CD8-positive, alpha-beta memory T cell (primary cell): ENCODE measurements at places on chromosomes 1 and 21. TPM values are rescaled to one million over a fixed set of nuclear protein-coding genes. Genes with fewer than 3 reads are reported as not detected.

GRCh38 chr1:152061952-152062351 is 25.1 kb upstream of the S100A11 start:
- H3K4me1 ChIP-seq, result no peaks in the 10 kb centered on the region
- H3K4me3 ChIP-seq, result no peak overlapping the region
- no peak for DNase-seq
- H3K27ac ChIP-seq, result no peak overlapping the region

GRCh38 chr1:230570724-230571360 is 71.4 kb upstream of the COG2 start:
- DNase-seq, result no peak
- peaks cover 3% of the 10 kb centered on the region for H3K27me3 ChIP-seq
- H3K4me1 ChIP-seq, result no peaks in the 10 kb centered on the region
- H3K4me3 ChIP-seq, result no peak overlapping the region
- H3K36me3 ChIP-seq, result no peaks in the 10 kb centered on the region

DNA sequence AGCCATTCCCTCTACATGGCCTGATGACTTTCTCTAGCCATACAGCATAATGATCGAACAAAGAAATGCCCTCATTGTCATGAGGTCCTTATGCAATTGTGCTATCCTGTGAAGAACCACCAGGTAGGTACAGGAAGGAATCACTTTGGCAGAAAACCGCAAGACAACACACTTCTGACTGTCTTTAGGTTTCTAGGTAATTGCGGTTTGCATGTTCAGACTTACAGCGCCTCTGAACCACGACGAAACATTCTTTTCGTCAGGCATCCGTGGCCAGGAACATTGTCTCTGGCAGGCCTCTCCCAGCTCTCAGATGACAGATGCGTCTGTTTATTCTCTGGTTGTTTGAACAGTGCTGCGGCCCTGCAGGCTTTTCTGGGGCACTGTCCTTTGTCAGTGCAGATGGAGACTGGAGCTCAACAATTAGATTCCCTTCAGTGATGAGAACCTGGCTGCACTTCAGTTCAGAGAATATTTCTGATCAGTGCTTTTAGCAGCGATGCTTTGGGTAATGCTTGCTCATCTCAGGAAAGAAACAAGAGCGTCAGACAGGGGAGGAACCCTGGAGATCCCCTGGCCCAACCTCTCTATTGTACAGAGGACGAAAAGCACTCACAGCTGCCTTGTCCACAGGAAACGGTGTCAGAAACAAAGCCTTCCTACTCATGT is 63.4 kb downstream of the B3GALT5 start:
- H3K36me3 ChIP-seq, result no peaks in the 10 kb centered on the region
- no peak overlapping the region for H3K4me3 ChIP-seq
- no peak overlapping the region for H3K27ac ChIP-seq
- no peaks in the 10 kb centered on the region for H3K27me3 ChIP-seq

GRCh38 chr1:119774746-119775490 is 6.2 kb upstream of the HMGCS2 start:
- H3K27ac ChIP-seq, result no peak overlapping the region
- no peak for DNase-seq
- H3K27me3 ChIP-seq, result no peaks in the 10 kb centered on the region

- no peak for DNase-seq
- no peaks in the 10 kb centered on the region for H3K36me3 ChIP-seq
- H3K27me3 ChIP-seq, result no peaks in the 10 kb centered on the region
- H3K4me3 ChIP-seq, result no peak overlapping the region
- H3K27ac ChIP-seq, result no peak overlapping the region
- H3K4me1 ChIP-seq, result no peaks in the 10 kb centered on the region
Measured at GRCh38 chr1:29808141-29808995, 572.0 kb downstream of the PTPRU start.

- peaks cover 13% of the 10 kb centered on the region for H3K4me1 ChIP-seq
- H3K27me3 ChIP-seq, result no peaks in the 10 kb centered on the region
- DNase-seq, result no peak
- no peaks in the 10 kb centered on the region for H3K36me3 ChIP-seq
- H3K27ac ChIP-seq, result no peak overlapping the region
- H3K4me3 ChIP-seq, result no peak overlapping the region
Measured at GRCh38 chr1:206896261-206896660, 982 bp upstream of the IL24 start.

DNA sequence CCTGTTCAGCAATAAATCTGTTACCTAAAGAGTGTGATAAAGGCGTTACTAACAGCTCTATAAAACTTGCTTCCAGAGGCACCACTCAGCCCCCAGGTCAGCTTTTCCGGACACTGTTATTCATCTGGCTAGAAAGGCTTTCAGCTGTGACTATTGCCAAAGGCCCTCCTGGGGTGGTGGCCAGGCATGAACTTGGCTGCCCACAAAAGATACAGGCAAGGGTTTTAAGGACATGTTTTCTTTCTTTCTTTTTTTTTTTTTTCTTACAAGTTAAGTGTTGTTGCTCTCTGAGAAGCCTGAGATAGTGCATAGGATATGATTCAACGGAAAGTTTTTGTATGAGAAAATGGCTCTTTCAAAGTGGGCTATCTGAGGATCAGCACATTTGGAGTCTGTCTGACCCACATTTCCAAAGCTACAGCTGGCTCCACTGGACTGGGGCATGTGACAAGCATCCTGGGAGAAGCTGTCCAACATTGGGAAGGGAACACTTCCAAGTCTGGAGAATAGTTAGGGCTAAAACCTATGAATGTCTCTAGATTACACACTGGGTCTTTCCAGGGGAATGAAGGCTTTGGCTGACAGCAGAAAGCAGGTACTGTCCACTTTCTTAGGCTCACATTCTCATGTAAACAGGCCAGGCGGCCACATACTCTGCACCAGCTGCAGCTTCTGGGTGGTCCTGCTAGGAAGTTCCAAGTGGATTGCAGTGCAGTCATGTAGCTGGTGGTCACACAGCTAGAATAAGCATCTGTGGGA is 639.7 kb downstream of the LMO4 start:
- H3K4me3 ChIP-seq, result no peak overlapping the region
- no peak for DNase-seq
- no peaks in the 10 kb centered on the region for H3K27me3 ChIP-seq
- no peaks in the 10 kb centered on the region for H3K36me3 ChIP-seq

GRCh38 chr1:41741244-41741643 is 177.5 kb downstream of the HIVEP3 start:
- DNase-seq, result no peak
- H3K27ac ChIP-seq, result no peak overlapping the region
- H3K27me3 ChIP-seq, result no peaks in the 10 kb centered on the region
- no peaks in the 10 kb centered on the region for H3K36me3 ChIP-seq
- H3K4me3 ChIP-seq, result no peak overlapping the region

The TEDDM1 gene
- not detected for total RNA-seq

The OR2L8 gene
- not detected for total RNA-seq

The LCE2B gene
- not detected for total RNA-seq

The CD244 gene
- 1.8 TPM for total RNA-seq
